ENCODE measurements at places on chromosomes 7 and 10. TPM values are rescaled to one million over a fixed set of nuclear protein-coding genes. Genes with fewer than 3 reads are reported as not detected.

ADAM12 gene
- total RNA-seq = 3.3 TPM

SH2B2 gene
- 11.0 TPM for total RNA-seq

CFAP46 gene
- total RNA-seq = 8.3 TPM

CALCR gene
- total RNA-seq = 5.3 TPM

FZD8 gene
- 18.8 TPM for total RNA-seq

ERLIN1 gene
- 23.7 TPM for total RNA-seq

KCNIP2 gene
- 3.4 TPM for total RNA-seq
